ENCODE measurements at places on chromosomes 5 and 9.

DNA sequence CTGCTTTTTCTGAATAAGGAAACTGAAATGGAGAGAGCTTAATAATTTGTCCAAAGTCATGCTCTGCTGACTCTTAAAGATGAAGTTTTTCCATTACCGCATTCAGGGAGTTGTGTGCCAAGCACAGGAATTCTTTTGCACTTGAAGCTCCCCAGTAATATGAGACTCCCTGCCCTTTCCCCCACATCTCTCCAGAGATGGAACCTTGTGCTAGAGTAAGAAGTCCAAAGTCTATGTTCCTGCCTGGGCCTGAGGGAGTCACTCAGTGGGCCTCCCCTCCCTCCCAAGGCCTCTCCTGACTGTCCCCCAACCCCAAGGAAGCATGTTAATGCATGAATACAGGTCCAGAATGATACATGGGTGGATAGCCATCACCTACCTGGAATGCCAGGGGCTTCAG lies 173.3 kb upstream of the SEMA6A start:
- DNase-seq, result no peak

DNA sequence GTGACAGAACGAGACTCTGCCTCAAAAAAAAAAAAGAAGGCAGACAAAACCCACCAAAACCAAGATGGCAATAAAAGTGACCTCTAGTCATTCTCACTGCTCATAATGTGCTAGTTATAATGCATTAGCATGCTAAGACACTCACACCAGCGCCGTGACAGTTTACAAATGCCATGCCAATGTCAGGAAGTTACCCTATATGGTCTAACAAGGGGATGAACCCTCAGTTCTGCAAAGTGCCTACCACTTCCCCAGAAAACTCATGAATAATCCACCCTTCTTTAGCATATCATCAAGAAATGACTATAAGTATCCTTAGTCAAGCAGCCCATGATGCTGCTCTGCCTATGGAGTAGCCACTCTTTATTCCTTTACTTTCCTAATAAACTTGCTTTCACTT lies 4.7 kb upstream of the BICD2 start:
- DNase-seq, result no peak

GRCh38 chr5:10049858-10050455 lies 199.7 kb downstream of the ATPSCKMT start:
- no peak for DNase-seq

- DNase-seq, result no peak
These were observed 71.5 kb downstream of the COX7C start for GRCh38 chr5:86689103-86689729.

DNA sequence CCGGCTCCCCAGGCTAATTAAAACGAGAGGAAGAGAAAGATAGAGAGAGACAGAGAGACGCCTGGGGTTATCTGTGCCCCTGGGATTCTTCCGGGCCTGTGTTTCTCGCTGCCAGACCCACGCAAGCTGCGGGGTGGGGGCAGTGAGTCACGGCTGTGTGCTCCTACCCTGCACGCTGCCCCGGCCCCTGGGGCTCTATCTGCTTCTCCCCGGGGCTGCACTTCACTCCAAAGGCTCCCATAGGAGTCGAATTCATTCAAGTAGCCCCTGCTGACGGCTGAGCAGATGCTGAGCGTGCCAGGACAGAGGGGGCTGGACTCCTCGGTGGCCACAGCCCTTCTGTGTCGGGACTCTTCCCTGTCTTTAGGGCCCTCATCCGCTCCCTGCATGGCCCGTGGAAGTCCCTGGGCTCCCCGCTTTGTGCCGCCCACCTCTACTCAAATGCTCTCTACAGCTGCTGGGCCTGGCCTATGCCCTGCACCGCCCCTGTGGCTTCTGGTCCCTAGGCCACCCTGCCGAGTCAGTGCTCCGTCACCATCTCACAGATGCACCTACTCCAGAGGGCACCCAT lies 22.8 kb downstream of the SARDH start:
- DNase-seq, result no peak

All from putamen (tissue), 1 donor.